ENCODE measurements at places on chromosomes 3 and 15.

- DNase-seq: no peak
Measured at GRCh38 chr3:18379647-18380046, 45.5 kb downstream of the SATB1 start.

- DNase-seq: peak; percentile 51
Measured at GRCh38 chr15:97521381-97522285, 438.9 kb upstream of the ARRDC4 start.

DNA sequence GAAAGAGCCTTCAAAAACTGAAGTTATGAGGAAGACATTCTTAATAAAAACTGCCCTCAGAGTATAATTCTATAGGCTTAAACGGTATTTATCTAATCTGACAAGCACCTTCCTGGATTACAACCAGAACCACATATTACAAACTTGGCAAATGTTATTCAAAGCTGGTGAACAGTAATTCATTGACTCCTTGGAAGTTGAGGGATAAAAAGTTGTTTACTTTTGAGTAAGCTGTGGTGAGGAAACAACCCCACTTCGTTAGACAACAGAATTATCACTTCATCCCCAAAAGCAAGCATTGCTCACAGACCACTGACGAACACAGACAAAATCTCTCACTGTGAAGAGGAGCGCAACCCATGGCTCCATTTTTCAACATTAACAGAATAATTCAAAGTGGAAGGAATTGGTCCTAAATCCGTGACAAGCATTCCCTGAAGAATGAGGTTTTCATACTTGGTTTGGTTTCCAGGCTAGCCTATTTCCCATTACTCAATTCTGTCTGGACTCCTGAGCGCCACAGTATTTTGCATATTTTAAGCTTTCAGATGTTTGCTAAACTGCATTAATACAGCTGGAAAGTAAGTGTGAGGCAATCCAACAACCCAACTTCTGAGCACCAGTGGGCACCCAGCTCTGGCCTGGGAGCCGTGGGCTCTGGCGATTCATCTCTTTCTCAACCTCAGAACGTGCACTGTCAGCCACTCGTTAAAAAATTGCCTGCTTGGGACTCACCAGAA lies 32.7 kb downstream of the LRIG1 start:
- DNase-seq: no peak

DNA sequence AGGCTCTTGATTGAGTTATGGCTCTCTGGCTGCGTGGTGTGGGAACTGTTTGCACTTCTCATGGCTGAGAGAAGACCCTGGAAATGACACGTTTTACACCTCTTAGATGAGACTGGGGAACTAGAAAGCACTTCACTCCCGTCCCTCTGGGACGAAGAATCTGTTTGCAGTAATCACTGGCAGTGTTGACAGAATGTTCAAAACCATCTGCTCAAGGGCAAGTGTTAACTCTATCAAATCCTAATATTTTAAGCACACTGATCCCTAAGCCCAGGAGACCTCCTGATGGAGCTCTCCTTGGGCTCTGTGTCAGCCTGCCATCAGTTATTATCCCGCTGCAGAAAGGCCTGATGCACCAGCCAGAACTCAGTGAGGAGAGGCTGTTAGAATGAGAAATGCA lies 323.8 kb upstream of the DNAJC19 start:
- DNase-seq: no peak

- no peak for DNase-seq
Measured at GRCh38 chr3:115943579-115943978, 320.3 kb downstream of the GAP43 start.

- no peak for DNase-seq
Measured at GRCh38 chr15:93210995-93211394, 122.0 kb upstream of the RGMA start.

- DNase-seq: no peak
Measured at GRCh38 chr15:89641053-89641452, 14.2 kb downstream of the KIF7 start.

DNA sequence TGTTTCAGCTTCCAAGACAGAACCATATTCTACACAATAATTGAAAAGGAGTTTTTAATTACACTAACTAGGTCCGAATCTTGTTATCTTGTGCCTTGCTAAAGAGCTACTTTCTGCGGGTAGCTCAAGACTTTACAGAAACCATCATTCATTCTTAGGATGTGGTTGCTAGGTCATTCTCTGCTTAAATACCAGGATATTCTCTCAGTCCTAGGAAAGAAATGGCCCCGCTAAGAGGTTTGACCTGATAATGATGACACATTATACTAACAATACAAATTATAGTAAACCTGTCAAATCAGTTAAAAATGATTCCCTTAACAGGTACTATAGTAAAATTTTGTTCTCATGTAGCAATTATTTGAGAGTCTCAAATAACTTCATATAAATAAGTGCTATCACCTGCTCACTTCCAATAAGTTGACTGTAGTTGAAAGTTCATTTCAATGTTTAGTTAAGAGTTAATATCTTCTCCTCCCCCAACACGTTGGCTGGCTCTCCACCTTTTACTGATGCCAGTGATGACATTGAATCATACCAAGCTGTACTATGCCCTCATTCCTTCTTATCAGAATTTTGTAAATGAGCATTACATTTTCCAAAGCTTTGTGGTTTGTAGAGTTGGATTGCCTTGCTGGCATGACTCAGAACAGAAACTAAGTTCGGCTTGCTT lies 3.6 kb upstream of the C3orf85 start:
- DNase-seq: no peak

GRCh38 chr3:162780313-162780712 lies 1283.7 kb downstream of the OTOL1 start:
- no peak for DNase-seq
